ENCODE measurements at places on chromosomes 12 and 14.

- no peak for DNase-seq
Measured at GRCh38 chr14:98298481-98299244, 973.3 kb downstream of the BCL11B start.

DNA sequence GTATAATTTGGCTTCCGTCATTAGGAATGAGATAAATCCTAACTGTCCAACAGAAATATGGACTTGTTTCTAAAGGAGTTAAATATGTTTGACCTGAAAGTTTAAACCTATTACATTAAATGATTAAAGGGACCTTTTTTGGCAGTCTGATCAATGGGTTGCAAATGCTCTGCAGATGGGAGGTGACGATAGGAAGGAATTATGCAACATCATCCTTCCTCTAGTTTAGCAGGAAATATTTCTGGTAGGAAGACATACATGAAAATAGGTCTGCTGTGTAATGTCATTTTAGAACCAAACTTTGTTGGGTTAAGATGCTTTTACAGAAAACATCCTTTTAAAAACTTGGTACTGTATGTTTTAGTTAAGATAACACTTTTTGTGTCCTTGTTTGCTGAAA is 2.6 kb downstream of the LRRC10 start:
- DNase-seq: no peak

- DNase-seq: no peak
Measured at GRCh38 chr12:40829738-40830144, 137.5 kb downstream of the CNTN1 start.

DNA sequence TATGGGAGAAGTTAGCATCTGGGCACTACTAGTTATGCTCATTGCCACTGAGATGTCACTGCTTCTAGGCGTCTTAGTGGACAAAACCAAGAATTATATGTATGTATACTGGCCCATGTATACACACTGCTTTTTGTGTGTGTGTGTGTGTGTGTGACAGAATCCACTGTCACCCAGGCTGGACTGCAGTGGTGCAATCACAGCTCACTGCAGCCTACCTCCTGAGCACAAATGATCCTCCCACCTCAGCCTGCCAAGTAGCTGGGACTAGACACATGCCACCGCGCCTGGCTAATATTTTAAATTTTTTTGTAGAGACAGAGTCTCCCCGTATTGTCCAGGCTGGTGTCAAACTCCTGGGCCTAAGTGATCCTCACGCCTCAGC is 25.2 kb downstream of the LIMA1 start:
- DNase-seq: no peak

DNA sequence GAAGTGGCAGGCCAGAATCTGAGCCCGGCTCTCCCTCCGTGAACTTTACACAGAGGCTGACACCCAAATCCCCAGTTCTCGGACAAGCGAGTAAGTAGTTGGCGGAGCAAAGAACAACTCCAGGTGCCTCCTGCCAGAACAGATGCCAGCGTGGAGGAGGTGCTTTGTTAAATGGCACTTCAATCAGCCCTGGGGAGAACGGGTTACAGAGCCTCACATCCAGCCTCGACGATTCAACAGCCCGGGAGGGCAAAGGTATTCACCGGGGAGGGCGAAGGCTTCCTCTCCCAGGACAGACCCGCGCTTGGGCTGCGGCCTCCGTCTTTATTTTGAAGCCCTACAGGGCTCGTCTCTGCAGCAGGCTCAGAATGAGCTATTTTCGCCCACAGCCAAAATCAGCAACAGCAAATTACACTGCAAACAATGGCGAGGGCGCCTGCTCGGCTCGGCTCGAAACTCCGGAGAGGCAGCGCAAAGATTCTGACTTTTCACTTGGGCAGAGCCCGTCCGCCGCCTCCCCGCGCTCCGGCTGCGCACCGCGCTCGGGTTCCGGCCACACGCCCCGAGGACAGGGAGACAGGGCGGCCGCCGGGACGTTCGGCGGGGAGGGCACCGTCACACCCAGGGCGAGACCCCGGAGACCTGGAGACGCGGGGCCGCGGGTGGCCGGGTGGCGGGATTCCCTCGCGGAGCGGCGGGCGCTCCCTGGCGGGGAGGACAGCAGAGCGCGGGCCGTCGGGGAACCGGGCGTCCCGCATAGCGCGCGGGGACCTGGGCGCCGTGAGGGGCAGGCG is 811 bp downstream of the TMCC3 start:
- DNase-seq: peak; percentile 34

DNA sequence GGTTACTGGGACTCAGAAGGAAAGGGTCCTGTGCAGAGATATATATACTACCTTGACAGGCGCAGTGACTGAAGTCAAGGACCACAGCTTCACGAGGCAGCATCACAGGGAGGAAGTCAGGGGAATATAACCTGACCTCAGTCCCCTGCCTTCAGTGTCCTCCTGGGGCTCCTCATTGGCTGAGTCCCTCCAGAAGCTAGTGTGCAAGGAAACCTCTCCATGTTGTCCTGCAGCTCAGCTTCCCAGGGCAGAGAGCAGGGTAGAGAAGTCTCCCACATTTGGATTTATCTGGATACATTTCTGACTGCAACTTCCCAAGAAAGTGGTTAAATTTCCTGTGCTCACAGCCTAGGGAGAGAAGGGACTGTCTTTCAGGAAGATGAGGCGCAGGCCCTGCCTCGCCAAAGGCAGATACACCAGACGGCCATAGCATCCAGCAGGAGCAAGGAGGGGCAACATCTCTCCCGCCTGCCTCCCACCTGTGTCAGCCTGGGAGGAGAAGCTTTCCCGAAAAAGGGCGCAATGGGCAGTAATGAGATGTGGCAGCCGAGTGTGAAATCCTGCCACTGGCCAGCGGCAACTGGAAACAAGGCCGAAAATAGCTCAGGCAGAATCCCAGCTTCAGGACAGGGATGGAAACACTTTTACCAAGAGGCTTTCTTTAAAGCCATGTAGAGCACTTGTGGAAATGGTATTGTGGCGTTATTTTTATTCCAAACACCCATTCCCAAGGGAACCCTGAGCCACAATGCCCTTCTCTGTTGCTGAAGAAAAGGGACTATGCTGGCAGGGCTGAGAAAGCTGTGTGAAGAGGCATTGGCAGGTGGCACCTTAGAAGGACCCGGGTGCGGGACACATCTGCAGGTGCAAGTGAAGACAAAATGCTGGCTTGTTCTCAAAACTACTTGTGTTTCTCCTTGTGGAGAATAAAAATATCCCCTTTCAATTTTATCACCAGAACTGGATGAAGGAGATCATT is 54.9 kb upstream of the HIF1A start:
- no peak for DNase-seq

GRCh38 chr12:114729731-114730130 is 45.8 kb upstream of the TBX3 start:
- no peak for DNase-seq

- DNase-seq: no peak
Measured at GRCh38 chr14:22646570-22647254, 2.6 kb upstream of the OR6J1 start.

DNA sequence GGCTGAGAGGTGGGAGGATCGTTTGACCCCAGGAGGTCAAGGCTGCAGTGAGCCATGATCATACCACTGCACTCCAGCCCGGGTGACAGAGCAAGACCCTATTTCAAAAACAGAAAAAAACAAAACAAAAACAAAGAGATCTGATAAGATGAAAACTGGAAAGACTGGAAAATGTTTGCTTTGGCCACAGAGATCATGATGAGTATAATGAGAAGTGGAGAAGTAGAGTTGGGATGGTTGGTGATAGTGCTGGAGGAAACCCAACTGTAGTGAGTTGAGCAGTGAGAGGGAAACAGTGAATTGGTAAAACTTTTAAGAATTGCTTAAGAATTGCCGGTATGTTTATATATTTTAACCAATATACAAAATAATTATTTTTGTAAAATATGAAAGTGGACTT is 39.2 kb downstream of the MON2 start:
- DNase-seq: no peak

- DNase-seq: peak; percentile 44
Measured at GRCh38 chr14:100031506-100032281, 33.5 kb upstream of the EVL start.

DNA sequence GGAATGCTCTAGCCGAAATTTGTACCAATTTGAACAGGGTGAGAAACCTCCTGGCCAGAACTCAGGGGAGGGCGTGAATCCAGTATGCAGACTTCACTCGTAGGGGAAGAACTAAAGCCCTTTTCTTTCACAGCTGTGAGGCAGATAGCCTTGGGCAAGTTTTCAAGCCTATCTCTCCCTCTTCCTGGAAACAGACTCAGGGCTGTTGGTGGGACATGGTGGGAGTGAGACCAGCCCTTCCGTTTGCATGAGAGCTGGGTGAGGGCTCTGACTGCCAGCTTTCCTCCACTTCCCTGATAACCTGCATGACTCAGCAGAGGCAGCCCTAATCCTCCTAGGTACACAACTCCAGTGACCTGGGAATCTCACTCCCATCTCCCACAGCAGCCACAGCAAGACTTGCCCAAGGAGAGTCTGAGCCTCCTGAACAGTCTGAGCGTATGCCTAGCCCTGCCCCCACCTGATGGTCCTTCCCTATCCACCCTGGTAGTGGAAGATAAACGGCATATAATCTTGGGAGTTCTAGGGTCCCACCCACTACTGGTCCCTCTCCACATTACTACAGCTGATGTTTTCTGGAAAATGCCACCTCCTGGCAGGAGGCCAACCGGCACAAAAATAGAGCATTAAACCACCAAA is 170.1 kb upstream of the AMIGO2 start:
- DNase-seq: no peak

GRCh38 chr12:49791700-49792099 is 36.5 kb downstream of the NCKAP5L start:
- no peak for DNase-seq

DNA sequence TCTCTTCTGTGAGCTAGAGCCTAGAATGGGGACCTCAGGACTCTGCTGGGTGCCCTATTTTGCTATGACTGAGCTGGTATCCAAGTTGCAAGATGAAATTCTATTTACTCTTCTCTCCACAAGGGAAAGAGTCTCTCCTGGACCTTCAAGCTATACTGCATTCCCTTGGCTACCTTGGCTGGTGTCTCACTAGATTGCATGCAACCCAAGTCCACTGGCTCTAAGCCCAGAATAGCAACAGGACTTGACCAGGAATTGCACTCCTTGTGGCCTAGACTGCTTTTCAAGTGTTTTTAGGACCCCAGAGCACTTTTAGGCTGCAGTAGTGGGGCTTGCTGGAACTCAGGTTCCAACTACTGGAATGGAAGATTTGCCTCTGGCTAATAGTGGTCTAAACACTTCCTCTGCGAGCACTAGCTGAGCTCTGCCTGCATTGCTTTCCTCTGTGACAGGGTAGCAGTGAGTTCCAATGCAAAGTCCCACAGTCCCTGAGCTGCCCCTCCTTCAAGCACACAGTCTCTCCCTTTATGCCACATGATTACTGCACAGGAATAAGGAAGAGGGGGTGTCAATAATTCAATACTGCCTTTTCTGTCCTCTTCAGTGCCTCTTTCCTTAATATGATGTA is 1009.1 kb upstream of the FLRT2 start:
- DNase-seq: no peak

- no peak for DNase-seq
Measured at GRCh38 chr12:30573145-30573544, 122.5 kb downstream of the IPO8 start.

- DNase-seq: no peak
Measured at GRCh38 chr12:32217354-32218310, 111.0 kb downstream of the BICD1 start.

GRCh38 chr12:124169577-124170284 is 125.2 kb upstream of the RFLNA start:
- no peak for DNase-seq

- DNase-seq: peak; percentile 25
Measured at GRCh38 chr14:102323102-102323501, 3.6 kb downstream of the ZNF839 start.

- no peak for DNase-seq
Measured at GRCh38 chr12:16154990-16155389, 122.5 kb downstream of the SLC15A5 start.

DNA sequence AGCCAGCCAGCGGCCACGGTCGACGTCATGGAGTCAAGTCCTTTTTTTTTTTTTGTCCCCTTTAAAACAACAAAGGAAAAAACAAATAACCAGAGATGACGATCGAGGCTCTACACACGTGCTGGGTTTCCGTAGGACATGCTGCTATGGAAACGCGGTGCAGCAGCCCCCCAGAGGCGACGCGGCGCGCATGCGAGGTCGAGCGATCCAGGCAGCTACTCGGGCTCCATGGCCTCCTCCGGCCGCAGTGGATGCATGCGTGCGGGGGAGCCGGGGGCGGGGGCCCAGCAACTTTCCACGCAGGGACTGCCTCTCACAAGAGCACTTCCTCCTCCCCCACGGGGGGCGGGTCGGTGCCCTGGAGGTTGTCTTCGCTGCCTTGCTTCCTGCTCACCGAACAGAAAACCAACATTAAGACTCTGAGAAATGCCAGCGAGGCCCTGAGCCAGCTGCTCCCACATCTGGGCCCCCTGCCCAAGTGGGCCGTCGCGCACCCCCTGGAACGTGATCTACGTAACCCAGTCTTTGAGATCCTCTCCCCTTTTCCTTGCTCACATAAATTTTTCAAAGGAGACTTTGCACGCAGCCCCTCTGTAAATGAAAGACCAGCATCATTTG is 30.7 kb downstream of the P2RX4 start:
- peak; percentile 59 for DNase-seq

GRCh38 chr12:26855337-26855736 is 22.3 kb upstream of the ITPR2 start:
- no peak for DNase-seq

DNA sequence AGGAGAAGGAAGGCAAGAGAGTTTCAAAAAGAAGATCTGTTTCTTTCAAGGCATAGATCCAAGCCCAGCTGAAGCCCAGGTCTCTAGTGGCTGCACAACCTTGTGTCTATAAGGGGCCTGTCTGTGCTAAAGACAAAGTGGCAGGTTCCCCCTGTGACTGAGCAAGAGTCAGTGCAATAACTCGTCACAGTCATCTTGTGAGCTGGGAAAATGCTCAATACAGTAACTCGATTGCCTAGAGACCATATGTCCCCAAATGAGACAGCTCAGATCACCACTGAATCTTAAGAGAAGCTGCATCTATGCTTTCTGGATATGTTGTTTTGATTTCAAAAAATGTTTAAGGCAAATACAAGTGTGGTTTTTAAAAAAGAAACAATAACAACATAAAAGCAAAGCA is 24.2 kb downstream of the ST8SIA1 start:
- DNase-seq: no peak

DNA sequence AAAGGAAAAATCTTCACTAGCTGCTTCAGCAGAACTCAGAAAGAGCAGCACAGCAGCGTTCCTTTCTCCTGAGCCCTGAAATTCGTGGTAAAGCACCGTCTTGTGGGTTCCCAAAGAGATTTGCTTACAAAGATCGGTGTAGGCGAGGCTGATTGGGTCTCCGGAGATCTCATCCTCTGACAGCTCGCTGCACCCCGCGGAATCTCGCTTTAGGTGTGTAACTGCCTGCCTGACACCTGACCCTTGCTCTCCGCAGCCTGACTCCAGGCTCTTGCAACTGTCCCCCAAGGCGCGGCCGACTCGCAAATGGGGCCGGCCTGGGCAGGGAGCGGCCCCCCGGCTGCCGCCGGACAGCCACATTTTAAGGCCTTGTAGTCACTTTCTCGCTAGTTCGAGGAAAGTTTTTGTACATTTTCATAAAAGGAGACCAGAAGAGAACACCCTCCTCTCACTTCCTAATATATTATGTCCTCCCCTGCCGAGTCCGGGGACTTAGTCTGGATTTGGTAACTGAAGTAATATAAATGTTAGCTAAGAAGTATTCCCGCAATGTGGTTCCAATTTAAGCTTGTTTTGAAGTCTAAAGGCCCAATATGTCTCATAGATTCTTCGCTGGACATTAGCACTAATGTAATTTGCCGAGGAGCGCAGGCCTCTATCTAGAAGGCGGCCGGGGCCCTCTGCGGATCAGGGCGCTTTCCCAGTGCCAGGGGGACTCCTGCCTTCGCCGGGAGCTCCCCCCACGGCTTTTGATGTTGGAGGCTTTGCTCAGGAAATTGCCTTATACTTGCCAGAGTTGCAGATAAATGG is 177.3 kb upstream of the CDKN3 start:
- DNase-seq: peak; percentile 36

- DNase-seq: no peak
Measured at GRCh38 chr14:89374908-89375307, 42.1 kb downstream of the FOXN3 start.

All from skin of body (tissue), 3 donors.